Pulmonary artery endothelial cell (primary cell): ENCODE measurements at places on chromosomes 12 and 14. TPM values are rescaled to one million over a fixed set of nuclear protein-coding genes. Genes with fewer than 3 reads are reported as not detected.

NKX2-1 gene
- not detected in 2 replicates for total RNA-seq

SIX6 gene
- not detected in 2 replicates for total RNA-seq

RIC8B gene
- 7.9 and 16.3 TPM in 2 replicates for total RNA-seq

EIF2S3B gene
- total RNA-seq, result 1.4 and 2.6 TPM in 2 replicates

GARIN6 gene
- total RNA-seq, result not detected in 2 replicates

PUS7L gene
- 15.1 and 23.8 TPM in 2 replicates for total RNA-seq

ADCY4 gene
- 36.3 and 41.8 TPM in 2 replicates for total RNA-seq

TOMM20L gene
- not detected in 2 replicates for total RNA-seq

CDK2 gene
- total RNA-seq, result 29.5 and 55.0 TPM in 2 replicates

ZFHX2 gene
- 0.26 and 0.49 TPM in 2 replicates for total RNA-seq
